HS-5 (cell line): ENCODE measurements at places on chromosomes 2 and 18.

DNA sequence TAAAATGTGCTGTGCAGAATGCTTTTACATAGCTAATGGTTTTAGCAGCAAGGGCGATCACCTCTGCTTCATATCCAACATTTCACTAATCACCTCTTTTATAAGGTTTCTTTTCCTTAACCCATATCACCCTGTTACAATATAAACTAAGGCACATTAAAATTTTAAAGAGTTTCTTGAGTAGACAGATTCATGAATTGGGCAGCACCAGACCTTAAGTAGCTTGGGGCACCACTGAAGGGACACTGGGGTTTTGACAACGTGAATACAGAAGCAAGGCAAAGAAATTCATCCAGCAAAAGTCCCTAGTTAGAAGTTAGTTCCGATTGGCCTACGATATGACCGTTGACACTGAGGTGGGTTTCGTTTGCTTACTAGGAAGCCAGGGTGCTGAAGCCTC lies 44.0 kb upstream of the RALBP1 start:
- no peak for DNase-seq

GRCh38 chr18:1806884-1807615 lies 764.3 kb downstream of the METTL4 start:
- DNase-seq = no peak

DNA sequence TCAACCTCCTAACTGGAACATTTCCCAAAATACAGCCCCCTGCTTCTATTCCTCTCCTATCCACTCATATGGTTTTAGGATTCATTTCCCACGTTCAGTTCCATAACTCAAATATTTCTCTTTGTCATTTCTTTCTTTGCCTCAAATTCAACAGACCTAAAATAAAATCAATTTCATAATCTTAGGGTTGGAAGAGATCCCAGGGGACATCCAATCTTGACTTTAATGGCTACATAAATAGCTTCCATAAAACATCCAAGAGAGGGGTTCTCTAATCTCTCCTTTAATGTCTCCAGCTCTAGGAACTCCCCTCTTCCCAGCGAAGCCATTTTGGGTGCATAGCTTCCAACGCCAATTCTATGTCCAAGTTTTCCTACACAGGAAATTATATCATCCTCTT lies 33.8 kb downstream of the RBKS start:
- DNase-seq = no peak

GRCh38 chr2:215727507-215728503 lies 285.5 kb downstream of the MREG start:
- no peak for DNase-seq

GRCh38 chr2:206693399-206694137 lies 24.6 kb downstream of the DYTN start:
- DNase-seq = peak; percentile 49

DNA sequence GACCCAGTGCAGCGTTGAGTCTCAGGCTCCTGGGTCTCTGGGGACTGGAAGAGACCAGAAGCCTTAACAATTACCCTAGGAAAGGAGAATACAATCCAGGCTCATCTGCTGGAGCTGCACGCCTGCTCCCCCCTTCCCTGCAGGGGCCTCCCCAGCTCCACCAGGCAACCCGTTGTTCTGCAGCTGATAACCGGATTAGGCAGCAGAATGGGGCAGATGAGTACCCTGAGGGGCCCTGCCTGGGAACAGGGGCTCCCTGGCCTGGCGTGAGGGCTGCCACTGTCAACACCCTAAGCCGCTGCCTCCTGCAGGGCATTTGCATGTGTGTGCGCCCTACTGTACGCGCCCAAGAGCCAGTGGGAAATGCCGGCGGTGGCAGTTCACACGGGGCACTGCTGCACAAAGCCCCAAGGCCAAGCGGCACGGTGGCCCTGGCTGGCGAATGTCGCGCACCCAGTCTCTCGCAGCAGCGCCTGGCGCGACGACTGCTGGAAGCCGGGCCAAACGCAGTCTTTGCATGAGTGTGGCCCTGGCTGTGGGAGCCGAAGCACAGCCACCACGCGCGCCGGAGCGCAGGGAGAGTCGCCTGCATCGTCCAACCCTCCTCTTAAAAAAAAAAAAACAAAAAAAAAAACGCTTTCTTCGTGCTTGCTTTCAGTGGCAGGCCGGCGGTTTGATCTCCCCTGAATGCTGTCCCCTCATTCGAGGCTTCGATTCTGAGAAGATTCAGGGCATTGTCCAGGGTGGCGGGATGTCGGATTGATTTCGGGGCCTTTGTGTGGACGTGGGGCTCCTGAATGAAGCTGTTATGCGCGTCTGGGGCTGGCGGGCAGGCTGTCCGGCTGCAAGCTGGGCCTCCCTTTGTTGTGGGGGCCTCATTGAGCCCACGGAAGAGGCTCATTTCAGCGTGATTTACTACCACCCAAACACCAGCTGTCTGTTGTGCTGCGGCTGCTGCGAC lies 63.8 kb downstream of the SETBP1 start:
- no peak for DNase-seq

- no peak for DNase-seq
Measured at GRCh38 chr2:3433776-3434400, 54.4 kb downstream of the TRAPPC12 start.

DNA sequence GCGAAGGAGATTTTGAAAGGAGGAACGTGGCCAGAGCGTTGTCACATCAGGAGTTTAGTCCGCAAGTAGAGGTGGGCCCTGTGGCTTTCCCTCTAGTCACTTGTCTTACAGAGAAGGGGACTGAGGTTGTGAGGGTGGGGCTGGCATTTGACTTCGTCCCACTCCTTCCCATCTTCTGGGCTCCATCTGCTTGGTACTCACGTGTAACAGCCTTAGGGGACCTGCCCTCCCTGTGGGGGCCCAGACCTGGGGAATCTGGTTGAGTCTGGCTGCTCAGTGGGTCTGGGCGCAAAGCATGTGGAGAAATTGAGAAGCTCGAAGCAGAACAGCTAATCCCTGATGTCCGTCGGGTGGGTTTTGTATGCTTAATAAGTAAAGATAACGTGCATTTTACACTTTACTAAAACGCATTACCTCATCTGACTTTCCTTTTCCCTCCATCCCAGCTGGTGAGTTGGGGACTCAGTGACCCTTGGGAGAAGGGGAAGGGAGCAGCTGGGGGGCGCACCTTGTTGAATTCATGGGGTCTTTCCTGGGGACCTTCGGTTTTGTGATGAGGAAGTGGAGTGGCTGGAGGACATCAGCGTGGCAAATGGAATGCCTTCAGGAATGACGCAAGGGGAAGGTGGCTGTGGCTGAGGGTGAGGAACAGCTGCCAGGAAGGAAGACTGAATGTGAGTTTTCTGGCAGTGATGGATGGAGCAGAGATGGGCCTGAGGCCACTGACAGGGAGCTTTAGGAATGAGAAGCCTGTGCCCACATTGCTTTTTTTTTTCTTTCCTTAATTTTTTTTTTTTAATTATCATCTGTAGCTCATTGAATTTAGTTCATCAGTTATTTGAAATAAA lies 44.8 kb downstream of the ASAP2 start:
- peak; percentile 80 for DNase-seq

- no peak for DNase-seq
Measured at GRCh38 chr2:148021886-148022285, 995 bp downstream of the MBD5 start.

- no peak for DNase-seq
Measured at GRCh38 chr2:19102696-19103423, 255.6 kb downstream of the OSR1 start.

DNA sequence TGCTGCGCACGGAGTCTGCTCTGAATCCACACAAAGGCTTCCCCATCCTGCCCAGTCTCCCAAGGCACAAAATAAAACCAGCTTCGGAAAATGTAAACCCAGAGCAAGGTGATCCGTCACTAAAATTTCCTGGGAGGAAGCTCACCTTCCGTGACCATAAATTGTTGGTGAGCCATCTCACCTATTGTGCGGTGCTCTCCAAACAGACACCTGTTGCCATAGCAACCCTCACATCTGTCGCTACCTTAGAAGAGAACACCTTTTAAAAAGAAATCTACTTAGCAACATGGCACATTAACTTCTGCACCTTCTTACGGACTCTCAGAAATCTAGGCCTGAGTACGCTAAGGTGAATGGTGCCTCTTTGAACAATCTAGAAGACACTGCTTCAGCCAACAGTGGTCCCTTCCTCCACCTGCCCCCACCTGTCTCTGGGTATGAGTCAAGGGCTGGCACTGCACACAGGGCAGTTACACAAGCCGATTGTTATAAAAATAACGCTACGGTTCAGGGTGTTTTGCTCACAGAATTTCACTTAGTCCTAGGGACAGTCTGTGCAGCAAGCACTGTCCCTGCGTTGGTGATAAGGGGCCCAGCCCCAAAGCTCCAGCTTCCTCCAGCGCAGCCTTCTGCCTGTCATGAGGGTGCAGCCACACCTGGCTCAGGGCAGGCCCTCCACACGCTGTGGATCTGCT lies 114.9 kb upstream of the ID2 start:
- DNase-seq = no peak

DNA sequence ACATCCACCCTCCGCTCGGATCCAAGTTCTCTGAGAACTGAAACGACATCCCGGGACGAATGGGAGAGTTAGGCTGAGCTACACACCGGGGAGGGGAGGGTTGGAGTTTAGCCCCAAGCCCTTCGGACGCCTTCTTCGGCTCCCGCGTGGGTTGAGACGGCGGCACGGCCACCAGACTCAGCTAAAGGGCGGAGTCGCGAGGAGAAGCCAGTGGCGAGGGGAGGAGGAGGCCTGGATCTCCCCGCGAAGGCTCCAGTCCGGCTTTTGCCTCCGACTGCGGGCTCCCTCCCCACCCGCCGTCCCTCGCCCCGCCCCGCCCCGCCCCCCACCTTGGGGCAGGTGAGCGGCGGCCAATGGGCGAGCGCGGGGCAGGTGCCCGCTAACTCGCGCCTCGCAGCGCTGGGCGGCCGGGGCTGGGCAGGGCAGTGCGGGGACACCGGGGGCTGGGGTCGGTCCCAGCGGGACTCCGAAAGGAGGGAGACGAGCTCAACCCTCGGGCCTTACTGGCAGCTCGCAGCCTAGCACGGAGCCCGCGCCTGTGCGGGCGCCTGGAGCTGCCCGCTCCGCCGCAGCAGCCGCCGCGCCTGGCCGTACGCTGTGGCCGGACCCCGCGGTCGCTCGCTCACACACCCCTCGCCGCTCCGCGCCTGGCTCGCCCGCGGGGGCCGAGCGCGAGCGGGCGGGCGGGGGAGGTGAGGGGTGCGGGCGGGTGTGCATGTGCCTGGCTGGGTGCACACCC lies at the start of gene EMX1:
Gene EMX1, plus strand, starts transcription at position 382 of the 739 bp plus-strand sequence. Its CDS starts 334 bp downstream, at position 716.
- DNase-seq = no peak

GRCh38 chr18:34633368-34633767 lies 76.7 kb upstream of the DTNA start:
- DNase-seq = no peak

DNA sequence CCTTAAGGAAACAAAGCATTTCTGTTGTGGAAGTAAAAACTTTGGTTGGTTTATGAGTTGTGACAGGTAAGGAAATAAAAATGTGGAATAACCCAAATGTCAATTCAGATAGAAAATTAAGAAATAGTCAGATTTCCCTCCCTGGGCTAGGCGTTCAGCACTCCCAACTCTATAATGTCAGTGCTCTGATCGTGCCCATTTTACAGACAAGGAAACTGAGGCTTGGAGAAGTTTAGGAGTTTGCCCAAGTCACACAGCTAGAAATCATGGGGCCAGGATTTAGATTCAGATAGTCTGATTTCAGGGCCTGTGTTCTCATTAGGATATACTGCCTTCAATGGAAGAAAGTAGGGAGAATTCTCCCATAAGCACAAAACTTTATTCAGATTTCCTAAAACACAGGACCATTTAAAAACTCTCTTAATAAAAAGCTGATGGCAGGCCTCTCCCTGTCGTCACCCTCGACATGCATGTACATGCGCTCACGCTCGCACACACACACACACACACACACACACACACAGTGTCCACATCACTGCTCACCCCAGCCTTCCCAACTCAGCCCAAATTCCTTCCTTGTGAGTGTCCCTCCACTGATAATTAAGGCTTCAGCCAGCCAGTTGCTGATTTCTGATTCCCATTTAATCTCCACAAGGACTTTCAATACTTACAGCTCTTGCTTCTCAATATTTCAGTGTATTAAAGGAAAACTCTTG lies 49.1 kb upstream of the SLC14A2 start:
- DNase-seq = peak; percentile 16

DNA sequence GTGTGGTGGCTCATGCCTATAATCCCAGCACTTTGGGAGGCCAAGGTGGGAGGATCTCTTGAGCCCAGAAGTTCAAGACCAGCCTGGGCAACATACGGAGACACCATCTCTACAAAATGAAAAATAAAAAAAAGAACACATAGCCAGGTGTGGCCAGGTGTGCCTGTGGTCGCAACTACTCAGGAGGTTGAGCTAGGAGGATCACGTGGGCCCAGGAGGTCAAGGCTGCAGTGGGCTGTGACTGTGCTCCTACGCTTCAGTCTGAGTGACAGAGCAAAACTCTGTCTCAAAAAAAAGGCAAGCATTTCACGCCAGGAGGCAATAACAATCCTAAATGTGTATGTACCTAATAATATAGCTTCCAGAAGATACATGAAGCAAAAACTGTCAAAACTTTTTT lies 27.8 kb downstream of the USP40 start:
- no peak for DNase-seq

DNA sequence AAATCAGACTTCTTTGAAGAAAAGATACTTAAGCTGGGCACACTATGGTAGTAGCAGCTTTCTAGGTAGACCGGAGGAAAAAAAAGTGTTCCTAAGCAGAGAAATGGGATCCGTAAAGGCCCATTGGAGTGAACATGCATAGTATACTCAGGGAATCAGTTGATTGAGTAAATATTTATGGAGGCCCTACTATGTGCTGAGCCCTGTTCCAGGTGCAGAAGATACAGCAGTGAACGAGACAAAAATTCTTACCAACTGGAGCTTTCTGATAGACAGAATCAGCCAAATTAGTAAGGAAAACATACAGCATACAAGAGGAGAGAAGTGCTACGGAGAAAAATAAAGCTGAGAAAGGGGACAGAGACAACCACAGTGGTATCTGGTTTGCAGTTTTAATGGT lies 28.1 kb downstream of the CRIM1 start:
- no peak for DNase-seq

GRCh38 chr18:76764291-76764901 lies 58.0 kb upstream of the ZNF236 start:
- no peak for DNase-seq

DNA sequence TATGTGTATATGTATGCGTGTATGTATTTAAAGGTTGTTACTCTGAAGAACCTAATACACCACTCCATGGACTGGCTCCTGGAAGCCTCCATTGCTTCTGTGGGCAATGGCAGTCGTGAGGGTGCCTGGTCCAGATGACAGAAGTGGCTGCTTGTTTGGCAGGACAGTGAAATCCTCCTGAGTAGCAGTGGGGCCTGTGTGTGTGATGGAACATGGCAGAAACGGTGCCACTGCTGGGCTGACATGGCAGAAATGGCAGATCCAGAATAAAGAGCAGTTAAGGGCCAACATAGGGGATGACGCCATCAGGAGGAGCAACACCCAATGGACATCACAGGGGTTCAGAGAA lies 6.1 kb upstream of the CPLX4 start:
- no peak for DNase-seq

DNA sequence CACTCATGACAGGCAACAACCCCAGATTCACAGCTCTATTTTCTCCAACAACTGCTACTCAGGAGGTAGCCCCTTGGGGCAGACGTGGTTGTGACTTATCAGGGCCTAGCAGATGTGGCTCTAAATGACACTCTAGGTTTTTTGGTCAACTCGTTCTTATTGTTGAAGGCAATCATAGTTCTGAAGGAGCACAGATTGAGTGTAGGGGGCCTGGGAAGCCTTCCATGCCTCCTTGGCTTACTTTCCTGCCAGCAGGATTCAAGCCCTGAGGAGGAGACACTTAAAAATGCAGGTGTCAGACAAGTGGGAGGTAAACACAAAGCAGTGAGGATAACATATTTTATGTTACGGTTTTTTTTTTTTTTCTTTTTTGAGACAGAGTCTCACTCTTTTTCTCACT lies 23.5 kb upstream of the SUCLG1 start:
- DNase-seq = no peak
